ENCODE measurements at places on chromosomes 1 and 21.

DNA sequence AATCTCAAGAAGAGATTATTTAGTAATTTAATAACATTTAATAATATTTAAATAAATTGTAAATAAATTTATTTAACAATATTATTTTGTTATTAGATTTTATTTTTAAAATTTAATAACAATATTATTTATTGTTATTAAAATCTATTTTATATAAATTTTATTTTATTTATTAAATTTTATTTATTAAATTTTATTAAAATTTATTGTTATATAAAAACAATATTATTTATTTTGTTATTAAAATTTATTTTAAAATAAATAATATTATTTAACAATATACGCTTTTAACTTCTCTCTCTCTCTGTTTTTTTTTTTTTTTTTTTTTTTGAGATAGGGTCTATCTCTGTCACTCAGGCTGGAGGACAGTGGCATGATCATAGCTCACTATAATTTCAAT lies 347.1 kb upstream of the LRRC7 start:
- DNase-seq: no peak

DNA sequence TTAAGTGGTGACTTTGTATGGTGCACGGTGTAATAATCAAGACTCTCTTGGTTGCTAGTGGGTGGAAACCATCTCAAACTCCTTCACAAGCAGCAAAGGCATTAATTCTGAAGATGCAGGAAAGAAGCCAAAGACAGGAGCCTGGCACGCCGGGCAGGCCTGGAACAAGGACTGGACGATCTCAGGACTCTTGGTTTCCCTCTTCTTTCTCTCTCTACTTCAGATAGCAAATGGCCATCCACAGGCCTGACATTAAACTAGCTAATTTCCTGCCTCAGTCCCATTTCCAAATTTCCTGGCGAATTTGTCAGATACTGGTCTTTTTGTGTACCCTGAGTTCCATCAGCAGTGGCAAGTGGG lies 28.2 kb downstream of the STYXL2 start:
- DNase-seq: no peak

GRCh38 chr21:29385934-29386520 lies 87.3 kb downstream of the BACH1 start:
- DNase-seq: peak; percentile 18

GRCh38 chr1:184152434-184152898 lies 100.9 kb downstream of the TSEN15 start:
- no peak for DNase-seq

GRCh38 chr1:179287946-179288345 lies 5.7 kb upstream of the SOAT1 start:
- DNase-seq: no peak
